HuH-7 (cell line): ENCODE measurements at places on chromosomes 7 and 10.

GRCh38 chr10:35300063-35300699 lies 36.1 kb upstream of the CCNY start:
- DNase-seq, result no peak

DNA sequence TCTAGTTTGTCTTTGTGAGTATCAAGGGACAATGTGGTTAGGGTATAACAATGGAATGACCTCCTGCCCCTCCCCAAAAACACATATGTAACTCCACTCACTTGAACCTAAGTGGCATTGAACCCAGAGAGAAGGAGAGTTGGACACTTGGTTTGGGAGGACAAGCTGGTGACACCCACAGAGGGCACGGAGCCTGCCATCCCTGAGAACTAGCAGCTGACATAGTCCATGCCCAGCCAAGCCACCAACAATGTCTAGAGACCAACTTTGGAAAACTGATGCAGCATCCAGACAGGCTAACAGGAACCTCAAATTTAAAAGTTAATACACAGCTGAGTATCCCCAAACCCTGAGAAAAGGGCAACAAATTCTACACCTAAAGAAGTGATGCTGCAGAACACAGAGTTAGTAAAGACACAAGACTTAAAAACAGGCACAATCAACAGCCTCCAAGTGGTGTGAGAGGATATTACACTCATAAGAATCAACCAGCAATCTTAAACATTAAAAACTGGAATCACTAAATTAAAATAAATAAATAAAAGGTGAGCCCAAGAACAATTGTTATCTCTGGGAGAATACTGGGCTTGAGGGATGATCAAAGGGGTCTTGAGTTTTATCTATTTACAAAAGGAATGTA lies 27.2 kb downstream of the NUDCD3 start:
- DNase-seq, result no peak

DNA sequence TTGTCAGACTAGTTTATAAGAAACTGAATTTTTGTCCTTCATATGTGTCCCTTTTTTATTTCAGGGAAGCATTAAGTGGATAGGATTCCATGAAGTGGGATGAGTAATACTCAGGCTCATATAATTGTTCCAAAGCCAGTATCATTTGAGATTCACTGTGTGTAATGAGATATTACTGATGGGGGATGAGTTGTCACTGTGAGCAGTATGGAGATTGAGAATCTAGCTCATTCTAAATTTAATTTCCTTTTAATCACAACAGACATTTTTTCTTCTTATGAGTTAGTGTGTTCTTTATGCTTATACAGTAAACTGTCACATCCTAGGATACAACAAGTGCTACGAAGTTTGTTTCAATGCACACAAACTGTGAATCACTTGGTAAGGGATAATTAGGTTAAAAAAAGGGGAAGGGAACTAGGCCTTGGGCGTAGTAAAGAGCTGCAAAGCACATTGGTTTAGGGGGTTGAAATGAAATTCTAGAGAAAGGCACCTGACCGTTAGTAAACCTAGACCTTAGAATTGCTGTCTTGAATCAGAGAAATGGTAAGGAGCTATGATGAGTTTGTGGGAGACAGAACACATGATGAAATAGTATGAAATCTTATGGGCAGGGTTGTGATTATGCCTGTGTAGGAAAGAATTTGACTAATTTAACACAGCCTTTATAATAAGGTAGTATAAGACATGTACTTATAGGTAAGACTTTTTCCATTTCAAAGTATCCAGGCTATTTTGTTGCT lies 153.4 kb downstream of the MLLT10 start:
- no peak for DNase-seq

- no peak for DNase-seq
These were observed 4.1 kb downstream of the FHIP2A start for GRCh38 chr10:114825513-114826253.

- DNase-seq, result no peak
These were observed 86.0 kb upstream of the PFKP start for GRCh38 chr10:2981361-2981801.

DNA sequence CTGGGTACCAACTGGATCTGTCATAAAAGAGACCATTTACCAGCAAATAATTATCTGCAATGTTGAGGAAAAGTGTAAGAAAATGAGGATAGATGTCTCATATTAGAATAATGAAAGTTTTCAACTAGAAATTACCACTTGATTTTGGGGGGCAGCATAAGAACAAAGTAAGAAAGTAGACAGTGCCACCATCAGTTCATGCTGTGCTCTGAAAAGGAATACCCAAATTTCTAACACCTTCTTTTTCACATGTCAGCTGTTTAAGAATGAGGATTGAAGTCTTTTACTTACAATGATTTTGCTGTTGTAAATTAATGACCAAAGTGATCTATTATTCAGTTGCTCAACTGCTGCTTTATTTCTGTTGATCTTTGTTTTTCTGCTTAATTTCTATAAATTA lies 578.3 kb downstream of the ETV1 start:
- no peak for DNase-seq

GRCh38 chr10:119373294-119374102 lies 166.1 kb downstream of the GRK5 start:
- no peak for DNase-seq

DNA sequence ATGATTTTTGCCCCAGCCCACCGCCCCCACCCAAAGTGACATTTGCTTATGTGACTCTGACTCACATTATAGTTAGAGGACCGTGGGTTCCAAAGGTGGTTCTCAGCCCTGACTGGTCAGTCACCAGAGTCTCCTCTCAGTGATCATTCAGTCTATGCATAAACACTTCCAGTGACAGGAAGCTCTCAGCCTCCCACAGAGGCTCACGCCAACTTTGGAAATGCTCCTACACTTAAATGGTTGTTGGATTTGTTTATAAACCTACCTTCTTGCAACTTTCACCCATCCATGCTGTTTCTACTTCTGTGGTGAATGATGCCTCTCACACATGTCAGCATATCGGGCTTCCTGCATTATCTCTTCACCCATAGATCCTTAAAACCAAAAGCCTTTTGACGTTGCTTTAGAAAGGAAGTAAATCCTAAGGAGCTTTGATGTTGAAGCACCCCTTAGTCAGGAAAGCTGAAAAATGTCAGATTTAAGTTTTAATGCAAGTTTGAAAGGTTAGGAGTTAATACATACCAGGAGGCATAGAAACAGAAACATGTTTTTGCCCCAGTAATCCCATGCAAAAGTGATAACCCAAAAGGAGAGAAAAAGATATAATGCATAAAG lies 46.5 kb upstream of the FGL2 start:
- DNase-seq, result no peak

DNA sequence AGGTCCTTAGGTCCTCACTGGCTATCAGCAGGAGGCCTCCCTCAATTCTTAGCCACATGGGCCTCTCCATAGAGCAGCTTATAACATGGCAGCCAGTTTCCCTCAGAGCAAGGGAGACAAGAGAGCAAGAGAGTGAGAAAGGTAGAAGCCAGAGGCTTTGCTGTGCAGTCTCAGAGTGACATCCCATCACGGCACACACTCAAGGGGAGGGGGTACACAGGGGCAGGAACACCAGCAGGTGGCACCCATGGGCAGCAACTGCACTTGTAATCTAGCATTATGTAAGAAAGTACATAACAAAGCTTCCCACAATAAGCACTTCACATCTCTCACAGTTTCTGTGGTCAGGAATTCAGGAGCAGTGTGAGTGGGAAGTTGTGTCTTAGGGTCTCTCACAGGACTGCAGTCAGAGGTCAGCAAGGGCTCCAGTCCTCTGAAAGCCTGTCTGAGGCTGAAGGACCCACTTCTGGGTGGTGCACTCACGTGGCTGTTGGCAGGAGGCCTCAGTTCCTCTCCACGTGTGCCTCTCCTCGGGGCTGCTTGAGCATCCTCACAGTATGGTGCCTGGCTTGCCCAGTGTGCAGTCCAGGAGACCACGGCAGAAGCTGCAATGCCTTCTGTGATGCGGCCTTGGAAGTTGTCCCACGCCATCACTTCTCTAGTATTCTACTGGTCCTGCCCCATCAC lies 159.4 kb downstream of the OAT start:
- DNase-seq, result peak; percentile 26

GRCh38 chr10:89861584-89862301 lies 160.4 kb downstream of the KIF20B start:
- no peak for DNase-seq

DNA sequence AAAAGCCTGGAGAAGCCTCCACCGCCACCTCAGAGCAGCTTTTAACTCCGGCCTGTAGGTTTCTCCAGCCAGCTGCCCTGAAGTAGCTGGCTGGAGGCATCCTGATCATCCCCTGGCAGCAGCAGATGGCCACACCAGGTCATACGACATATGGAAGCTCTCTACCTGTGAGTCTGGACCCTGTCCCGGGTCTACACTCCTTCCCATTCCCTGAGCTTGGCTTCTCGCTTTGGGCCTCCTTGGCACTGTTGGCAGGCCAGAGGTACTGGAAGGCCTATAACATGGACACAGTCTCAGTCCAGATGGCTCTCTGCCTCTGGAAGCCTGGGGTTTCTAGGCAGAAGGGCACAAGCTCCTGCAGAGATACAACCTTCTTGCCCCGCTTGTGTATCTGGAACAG lies 43.5 kb upstream of the TRIM8 start:
- no peak for DNase-seq

GRCh38 chr7:135913404-135913803 lies 63.8 kb downstream of the MTPN start:
- no peak for DNase-seq

- no peak for DNase-seq
These were observed 218.1 kb downstream of the WDR11 start for GRCh38 chr10:121069061-121069850.

DNA sequence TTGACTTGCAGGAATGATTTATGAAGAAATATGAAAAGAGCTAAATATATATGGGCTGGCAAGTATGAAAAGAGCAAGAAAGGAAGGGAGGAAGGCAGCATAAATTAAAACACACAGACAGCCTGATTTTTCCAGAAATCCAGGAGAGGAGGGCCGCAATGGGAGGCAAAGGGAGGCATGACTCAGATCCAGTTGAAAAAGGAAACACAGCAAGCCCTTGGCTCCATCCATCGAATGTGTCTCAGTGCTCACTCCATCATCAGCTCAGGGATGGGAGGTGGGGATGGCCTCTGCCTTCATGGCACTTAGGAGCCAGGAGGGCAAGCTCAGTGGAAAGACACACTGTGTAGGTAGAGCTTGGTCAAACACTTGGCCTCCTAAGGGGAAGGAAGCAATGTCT lies 75.7 kb upstream of the PDZD8 start:
- DNase-seq, result no peak

- DNase-seq, result no peak
These were observed 103.5 kb upstream of the FERD3L start for GRCh38 chr7:19248681-19249080.

DNA sequence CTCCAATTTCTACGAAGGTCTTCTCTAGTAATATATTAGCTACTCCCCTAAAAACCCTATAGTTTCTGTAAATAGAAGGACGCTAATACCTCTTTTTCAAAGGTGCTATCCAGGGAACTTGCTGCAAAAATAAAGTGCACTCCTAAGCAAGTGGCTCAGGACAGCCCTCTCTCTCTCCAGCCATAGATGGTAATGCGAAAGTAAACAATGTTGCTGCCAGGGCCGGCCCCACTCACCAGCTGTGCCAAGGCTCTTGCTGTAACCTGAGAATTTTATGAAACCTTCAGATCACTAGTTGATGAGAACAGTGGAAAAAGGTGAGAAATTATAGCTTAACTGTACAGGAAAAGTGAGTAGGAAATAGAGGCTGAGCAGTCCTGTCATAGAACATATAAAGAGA lies 10.9 kb upstream of the TAS2R39 start:
- DNase-seq, result no peak

DNA sequence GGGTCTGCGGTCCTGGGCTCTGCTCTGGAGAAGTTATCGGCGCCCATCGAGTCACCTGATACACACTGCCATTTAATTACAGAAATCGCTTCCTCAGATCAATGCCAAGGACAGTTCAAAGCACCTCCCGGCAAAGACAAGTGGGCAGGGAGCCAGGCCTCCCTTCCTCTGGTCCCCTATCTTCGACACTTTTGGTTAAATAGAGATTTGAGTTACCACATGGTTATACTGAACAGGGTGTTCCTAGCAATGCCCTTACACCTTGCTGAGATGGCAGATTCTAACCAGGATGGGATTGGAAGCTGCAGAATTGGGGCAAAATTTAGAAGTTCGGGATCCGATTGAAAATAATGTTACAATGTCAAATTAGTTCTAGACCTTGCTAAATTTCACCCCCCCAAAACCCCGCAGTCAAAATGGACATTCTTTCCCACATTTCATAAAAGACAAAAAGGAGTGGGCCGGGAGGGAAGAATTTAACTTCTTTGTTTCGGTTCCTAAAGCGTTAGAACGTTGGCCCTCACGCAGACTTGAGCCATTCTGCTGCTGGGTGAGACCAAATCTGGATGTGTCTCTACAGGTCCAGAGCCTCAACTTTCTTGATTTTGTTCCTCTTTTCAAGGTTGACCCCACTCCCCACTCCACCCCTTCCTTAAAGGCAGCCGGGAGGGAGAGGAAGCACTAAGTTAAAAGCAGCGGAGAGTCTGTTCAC lies 2.2 kb upstream of the DLX5 start:
- no peak for DNase-seq

GRCh38 chr10:30862486-30862885 lies 169.2 kb downstream of the ZNF438 start:
- no peak for DNase-seq

DNA sequence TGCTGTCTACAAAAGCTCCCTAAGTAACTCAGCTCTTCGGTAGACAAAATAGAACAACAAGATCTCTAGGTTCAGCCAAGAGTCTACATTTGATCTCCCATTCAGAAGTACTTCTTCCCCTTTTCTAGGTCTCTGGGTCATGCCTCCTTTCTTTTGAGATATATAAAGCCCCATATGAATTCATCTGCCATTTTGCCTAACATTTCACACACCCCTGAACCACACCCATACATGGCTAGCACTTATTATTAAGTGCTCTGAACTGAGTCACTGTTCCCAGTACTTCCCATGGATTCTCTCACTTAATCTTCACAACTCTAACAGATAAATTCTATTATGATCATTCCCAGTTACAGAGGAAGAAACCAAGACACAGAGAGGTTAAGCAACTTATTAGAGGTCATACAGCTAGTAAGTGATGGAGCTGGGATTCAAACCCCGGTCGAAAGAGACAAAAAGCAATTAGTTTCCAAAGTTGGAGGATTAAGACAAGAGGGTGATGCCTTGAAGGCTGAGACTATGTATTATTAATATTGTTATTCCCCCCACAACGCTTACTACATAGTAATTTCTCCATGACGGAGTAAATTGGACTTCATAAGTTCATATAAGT lies 17.3 kb downstream of the MYOF start:
- no peak for DNase-seq

GRCh38 chr10:64574371-64574770 lies 1053.2 kb downstream of the REEP3 start:
- no peak for DNase-seq
